ENCODE measurements at places on chromosomes 13 and 19.

DNA sequence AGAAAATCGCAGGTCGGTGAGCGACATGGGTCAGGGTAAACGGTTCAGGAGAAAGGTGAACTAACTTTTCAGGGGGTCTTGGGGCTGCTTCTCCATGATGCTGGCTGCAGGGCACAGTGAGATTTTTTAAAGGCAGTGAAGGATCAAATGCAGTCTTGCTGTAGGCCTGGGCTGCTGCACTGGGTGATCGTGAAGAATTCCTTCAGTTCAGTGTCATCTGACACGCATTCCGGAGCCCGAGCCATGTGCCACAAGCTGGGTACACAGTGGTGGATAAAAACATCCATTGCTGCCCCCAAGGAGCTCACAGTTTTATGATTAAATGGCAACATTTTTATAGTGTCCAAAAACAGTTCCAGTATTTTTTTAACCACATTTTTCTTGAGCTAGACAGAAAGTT, 56.3 kb upstream of the GPR12 start:
- DNase-seq: no peak

DNA sequence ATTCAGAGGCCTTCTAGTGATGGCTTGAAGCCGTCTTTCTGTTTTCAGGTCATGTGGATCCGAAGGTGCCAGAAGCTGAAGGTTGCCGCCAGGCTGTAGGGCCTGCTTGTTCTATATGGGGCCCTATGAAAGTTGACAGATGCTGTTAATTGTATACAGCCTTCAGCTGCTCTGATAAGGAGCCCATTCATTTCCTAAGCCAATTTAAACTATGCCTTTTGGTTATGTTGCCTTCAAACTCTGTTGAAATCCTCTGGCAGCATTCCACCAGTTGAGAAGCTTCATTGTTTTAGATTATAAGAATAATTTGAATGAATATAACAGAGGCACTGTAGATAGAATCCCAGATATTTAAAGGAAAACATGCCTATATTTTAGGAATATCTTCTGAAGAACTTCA, 34.4 kb downstream of the RAP2A start:
- no peak for DNase-seq

- DNase-seq: no peak
Measured at GRCh38 chr13:24060993-24061392, 99.5 kb upstream of the SPATA13 start.

DNA sequence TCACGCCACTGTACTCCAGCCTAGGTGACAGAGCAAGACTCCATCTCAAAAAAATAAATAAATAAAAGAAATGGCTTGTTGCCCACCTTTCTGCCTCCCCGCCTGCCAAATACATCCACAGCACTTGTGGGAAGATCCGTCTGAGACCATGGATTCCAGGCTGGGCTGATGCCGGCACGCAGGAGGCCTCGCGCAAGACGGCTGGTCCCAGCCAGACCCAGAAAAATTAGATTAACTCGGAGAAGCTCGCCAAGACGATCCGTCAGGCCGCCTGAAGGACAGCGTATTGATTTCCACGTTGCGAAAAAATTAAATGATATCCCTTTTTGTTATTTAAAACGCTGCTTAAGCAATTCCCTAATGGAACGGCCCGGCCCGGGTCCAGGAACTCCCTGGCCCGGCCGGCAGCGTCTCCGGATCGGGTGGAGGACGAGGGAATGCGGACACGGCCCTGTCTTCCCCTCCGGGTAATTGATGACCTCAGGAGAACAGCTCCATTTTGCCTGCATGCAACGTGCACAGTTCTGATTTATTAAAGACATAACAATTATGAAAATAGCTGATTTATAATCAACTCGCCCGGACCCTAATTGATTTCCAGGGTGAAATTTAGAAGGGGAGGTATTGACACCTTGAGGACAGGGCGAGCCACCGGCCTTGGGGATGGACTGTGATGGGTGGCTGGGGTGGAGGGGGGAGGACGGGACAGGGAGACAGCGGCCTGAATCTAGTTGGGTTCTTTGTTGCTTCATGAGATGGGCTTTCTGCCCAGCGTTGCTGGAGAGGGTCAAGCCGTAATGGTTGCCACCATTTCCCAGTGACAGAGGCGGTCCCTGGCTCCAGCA, 52.1 kb downstream of the ZNRF4 start:
- DNase-seq: no peak

GRCh38 chr13:61110732-61111131, 304.9 kb downstream of the PCDH20 start:
- peak; percentile 52 for DNase-seq

DNA sequence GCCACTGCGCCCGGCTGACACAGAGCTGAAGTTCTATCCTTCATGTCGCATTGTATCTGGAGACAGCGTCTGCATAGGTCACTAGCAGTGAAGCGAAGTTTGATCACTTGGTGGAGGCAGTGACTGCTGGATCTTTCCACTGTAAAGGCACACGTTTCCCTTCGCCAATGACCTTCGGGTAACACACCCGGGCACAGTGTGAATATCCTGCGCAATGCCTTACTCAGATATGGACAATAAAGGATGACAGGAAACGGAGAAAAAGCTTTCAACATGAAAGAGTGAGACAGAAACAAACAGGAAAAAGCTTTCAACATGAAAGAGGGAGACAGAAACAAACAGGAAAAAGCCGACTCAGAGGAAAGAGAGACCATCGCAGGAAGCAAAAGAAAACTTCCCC, 17.1 kb downstream of the ARL11 start:
- DNase-seq: no peak

GRCh38 chr19:16205205-16206045, 7.7 kb downstream of the AP1M1 start:
- no peak for DNase-seq

DNA sequence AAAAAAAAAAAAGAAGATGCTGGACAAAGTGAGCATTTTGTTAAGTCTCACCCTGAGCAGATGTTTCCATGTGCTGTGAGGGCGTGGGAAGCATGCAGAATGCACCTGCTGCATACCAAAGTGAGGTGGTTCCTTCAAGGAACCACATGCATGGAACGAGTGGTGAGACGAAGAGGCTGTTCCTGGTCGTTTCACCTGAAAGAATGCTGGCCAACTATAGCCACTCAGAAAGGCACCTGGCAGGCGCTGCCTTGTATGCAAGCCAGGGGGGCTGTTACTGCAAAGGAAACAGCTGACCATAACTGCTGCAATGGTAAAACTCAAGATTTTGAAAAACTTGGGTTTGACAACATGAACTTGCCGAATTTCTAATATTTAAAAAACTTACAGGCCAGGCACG, 14.7 kb downstream of the MIER2 start:
- no peak for DNase-seq

DNA sequence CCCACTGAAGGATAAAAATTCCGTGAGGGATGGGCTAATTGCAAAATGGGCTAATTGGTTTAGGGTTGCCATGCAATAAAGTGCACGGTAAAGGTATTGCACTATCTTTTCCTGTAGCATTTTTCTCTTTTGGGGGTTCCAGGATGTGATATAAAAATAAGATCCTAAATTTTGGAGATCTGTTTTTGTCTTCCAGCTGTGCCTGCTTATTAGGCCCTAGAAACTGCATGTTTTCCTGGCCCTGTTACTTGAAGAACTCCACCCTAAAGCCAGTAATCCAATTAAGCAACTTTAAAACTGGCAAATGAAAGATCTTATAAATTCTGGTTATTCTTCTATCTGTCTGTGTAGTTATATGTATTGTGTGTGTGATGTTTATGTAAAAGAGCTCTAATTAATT, 2489.6 kb downstream of the PCDH9 start:
- DNase-seq: no peak

GRCh38 chr13:62799038-62799535, 1383.4 kb upstream of the PCDH20 start:
- no peak for DNase-seq

DNA sequence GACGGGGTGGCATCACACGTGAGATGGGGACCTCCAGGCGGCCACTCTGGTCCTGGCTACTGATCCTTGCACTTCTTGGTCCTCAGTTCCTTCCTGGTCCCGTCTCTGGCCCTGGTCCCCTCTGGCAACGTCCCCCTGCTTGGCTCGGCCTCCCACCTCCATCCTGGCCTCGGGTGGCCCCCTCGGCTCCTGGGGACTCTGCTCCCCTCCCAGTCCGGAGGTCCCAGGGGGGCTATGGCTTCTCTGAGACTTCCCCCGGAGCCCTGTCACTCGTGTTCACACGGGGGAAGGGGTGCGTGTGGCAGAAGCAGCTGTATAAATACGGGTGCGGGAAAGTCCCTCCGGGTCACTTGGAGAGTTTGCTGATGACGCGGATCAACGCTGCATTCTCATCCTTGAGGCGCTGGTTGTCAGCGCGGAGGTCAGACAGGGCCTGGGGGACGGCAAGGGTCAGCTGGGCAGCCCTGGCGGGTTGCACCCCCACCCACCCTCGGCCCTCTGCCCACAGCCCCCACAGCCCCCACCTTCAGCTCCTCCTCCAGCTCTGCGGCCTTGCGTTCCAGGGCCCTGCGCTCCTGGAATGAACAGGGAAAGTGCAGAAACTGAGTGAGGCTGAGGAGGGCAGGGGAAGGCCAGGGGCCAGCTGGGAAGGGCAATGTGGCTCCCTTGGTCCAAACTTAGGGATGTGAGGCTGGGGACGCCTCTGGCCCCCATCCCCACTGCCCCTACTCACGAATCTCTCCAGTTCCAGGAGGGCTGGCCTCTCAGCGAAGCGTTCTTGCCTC, 15.6 kb downstream of the EPS8L1 start:
- no peak for DNase-seq

GRCh38 chr13:62512194-62513141, 1096.8 kb upstream of the PCDH20 start:
- peak; percentile 16 for DNase-seq

DNA sequence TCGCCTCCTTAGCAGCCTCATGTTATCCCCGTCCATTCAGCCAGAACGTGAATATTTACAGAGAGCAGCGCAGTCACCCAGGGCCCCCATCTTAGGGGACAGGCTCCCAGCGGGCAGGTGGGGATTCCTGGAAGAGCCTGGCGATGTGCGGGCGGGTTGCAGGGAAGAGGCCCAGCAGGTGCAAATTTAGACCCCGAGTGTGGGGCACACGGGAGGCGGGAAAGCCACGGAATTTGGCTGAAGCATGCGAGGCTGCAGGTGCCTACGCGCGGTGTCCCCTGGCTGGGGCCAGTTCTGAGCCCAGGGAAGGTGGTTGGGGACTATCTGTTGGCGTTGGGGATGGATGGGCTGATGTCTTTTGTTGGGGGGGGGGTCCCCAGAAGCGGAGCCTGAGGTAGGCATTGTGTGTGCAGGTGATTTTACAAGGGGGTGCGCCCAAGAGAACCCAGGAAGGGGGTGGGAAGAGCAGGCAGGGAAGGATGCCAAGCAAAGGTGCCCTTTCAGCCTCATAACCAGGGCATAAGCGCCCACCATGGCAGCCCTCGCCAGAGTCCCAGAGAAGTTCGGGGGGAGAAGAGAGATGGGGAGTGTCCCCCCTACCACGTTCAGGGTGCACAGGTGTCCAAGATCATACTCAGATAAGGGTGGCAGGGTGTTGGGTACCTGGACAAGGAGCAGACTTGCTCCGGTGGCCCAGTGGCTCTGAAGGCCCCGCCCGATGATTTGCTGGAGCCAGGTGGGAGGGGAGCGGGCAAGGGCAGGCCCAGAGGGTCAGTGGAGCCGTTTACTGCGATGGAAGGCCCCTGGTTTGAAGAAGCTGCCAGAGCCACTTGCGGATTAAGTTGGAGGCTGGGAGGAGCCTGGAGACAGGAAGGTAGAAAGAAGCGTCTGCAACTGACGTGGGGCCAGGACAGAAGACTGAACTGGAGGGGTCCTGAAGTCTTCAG, 1.2 kb downstream of the TPGS1 start:
- no peak for DNase-seq

GRCh38 chr19:39867133-39867532, 21.0 kb upstream of the FBL start:
- DNase-seq: no peak

GRCh38 chr13:103898481-103898880, 832.3 kb upstream of the SLC10A2 start:
- DNase-seq: no peak

- no peak for DNase-seq
Measured at GRCh38 chr19:30488191-30488590, 116.0 kb downstream of the ZNF536 start.

Measured in NCI-H524 (cell line).